ENCODE measurements at places on chromosomes 11 and 22. TPM values are rescaled to one million over a fixed set of nuclear protein-coding genes. Genes with fewer than 3 reads are reported as not detected.

The TMEM191B gene
- total RNA-seq = 0.36 TPM

The CARS1 gene
- 39.4 TPM for total RNA-seq

The TRIM49D1 gene
- total RNA-seq = not detected

The ADAMTS15 gene
- total RNA-seq = under 0.01 TPM

The TIGD3 gene
- total RNA-seq = 0.27 TPM

The MYO7A gene
- 0.18 TPM for total RNA-seq

The TSPAN18 gene
- total RNA-seq = 16.3 TPM

The SULT4A1 gene
- 0.09 TPM for total RNA-seq

The CSKMT gene
- 12.7 TPM for total RNA-seq

The C11orf87 gene
- total RNA-seq = not detected

The OR8G5 gene
- total RNA-seq = not detected

The SLC5A12 gene
- not detected for total RNA-seq

The MMP27 gene
- total RNA-seq = not detected

The DEFB131B gene
- not detected for total RNA-seq

The OR9G1 gene
- total RNA-seq = not detected

The PYGM gene
- total RNA-seq = 0.38 TPM

The RFPL1 gene
- total RNA-seq = not detected

The CADM1 gene
- 3.4 TPM for total RNA-seq

The CYTH4 gene
- total RNA-seq = 0.09 TPM

The SYT8 gene
- 0.09 TPM for total RNA-seq

The OR52E4 gene
- not detected for total RNA-seq

The C11orf91 gene
- total RNA-seq = 0.38 TPM

The ART5 gene
- not detected for total RNA-seq

The PLEKHA7 gene
- 0.45 TPM for total RNA-seq
